ENCODE measurements at places on chromosomes 5 and 9.
A peak's percentile ranks its signal among the peaks of the same experiment; 100 is the strongest.

DNA sequence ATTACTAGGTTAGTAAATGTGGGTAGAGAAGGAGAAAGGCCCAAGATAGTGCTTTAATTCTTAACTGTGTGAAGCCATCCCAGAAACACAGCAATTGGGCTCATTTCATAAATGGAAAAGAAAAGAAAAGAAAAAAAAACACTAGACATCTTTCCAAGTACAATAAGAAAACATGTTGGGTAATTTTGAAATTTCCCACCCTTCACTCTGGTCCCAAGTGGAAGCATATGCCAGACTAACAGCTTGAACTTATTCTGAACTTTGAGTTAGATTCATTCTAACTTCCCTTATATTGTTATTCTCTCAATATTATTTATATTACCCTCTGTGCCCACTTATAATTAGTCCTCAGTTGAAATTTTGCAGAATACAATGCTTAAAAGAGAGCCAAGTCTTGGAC lies 113.4 kb upstream of the GHR start:
- no peak for DNase-seq

- no peak for DNase-seq
These were observed 8.9 kb upstream of the PTAR1 start for GRCh38 chr9:69768716-69769115.

DNA sequence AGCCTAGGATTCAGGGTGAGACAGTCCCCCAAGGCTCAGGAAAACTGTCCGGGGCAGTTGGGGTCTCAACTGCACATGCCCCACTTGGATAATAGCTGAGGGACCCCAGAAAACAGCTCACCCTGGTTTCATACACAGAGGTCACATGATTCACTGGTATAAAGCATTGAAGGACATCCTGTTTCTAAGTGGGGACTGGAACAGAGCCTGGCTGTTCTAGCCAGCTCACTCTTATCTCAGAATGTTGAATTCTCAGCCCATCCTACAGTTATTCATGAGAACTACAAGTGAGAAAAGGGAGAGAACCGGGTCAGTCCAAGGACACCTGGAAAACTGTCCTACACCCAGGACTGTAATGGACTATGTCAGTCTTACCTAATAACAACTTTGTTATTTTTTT lies 170.9 kb downstream of the FGF1 start:
- no peak for DNase-seq

DNA sequence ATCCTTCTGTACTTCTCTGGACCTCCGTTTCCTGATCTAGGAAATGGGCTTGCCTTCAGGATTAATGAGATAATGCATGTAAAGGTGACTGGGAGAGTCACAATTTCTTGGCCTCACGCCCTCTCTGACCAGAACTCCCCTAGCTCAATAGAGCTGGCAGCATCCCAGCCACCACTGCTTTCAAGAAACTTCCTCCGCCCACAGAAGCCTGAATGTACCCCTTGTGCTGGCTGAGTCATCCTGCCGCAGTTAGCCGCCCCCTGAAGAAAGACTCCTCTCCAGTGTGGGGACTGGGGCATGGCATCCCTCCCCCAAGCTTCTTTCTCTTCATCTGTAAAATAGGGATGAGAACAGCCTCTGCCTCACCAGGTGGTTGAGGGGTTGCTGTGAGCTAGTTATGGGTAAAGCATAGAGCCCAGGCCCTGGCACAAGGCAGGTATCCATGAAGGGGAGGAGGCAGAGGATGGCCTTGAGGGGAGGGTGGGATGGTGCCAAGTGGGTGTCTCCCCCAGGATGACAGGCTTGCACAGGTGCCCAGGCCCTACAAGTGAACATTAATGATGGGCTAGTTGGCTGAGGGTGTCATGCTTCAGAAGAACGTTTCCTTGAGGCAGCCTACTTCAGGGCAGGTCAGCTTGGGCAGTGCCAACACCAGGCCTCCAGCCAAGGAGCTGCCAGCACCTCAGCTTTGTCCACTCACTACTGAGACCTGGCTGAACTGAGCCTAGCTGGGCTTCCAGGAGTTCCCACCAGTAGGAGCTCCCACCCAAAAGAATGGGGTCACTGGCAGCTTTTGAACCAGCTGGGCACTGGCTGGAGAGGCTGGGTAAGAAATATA lies 3.4 kb downstream of the PDLIM4 start:
- no peak for DNase-seq

- peak; percentile 71 for DNase-seq
These were observed 88.1 kb downstream of the PCSK1 start for GRCh38 chr5:96344678-96345577.

- no peak for DNase-seq
These were observed 300.5 kb downstream of the DEPDC1B start for GRCh38 chr5:60399507-60399906.

- no peak for DNase-seq
These were observed 51.3 kb upstream of the PRLR start for GRCh38 chr5:35281613-35282012.

All from activated CD4-positive, alpha-beta T cell treated with anti-CD3 and anti-CD28 coated beads, Interleukin-2, amount 50 U/mL, for 16 hours (primary cell).